Caki2 (cell line): ENCODE measurements at places on chromosomes 4 and X. TPM values are rescaled to one million over a fixed set of nuclear protein-coding genes. Genes with fewer than 3 reads are reported as not detected.
A peak's percentile ranks its signal among the peaks of the same experiment; 100 is the strongest.

- no peak for DNase-seq
Observed at GRCh38 chrX:102067966-102068723, 57.3 kb upstream of the TCEAL2 start.

GRCh38 chr4:175103403-175103802 is 185.2 kb downstream of the ADAM29 start:
- DNase-seq = no peak

- DNase-seq = no peak
Observed at GRCh38 chr4:89894649-89895550, at the start of gene MMRN1. Gene MMRN1, plus strand, starts transcription at chr4:89894854. Its CDS starts 118 bp downstream, at chr4:89894972.

DNA sequence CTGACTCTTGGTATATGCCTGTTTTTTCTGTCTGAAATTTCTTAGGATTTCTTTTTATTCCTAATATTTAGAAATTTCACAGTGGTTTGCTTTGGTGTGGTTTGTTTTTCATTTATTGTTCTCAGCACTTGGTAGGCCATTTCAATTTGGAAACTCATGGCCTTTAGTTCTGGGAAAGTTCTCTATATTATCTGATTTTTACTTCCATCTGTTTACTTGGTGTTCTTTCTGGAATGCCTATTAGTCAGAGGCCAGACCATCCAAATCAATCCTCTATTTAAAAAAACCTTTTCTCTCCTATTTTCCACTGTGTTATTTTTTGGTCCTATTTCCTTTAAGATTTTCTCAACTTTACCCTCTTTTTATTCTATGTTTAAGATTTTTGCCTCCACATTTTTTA is 188.1 kb upstream of the SFRP2 start:
- no peak for DNase-seq

- DNase-seq = no peak
Observed at GRCh38 chrX:19686876-19687275, 171.6 kb upstream of the MAP3K15 start.

- no peak for DNase-seq
Observed at GRCh38 chr4:1972414-1972813, 36.4 kb downstream of the NELFA start.

DNA sequence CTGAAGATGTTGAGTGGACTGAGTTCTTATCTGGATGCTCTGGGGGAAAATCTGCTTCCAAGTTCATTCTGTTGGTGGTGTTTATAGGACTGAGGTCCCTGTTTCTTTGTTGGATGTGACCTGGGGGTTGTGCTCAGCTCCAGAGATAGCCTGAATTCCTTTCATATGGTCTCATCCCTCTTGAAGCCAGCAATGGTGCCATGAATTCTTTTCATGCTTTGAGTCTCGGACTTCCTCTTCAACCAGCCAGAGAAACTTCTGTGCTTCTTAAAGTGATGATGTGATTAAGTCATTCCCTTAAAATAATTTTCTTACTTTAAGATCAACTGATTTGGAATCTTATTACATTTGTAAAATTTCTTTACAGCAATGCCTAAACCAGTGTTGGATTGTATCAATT is 233.8 kb upstream of the UGT8 start:
- peak; percentile 22 for DNase-seq

- no peak for DNase-seq
Observed at GRCh38 chr4:2929469-2929868, 33.7 kb downstream of the NOP14 start.

DNA sequence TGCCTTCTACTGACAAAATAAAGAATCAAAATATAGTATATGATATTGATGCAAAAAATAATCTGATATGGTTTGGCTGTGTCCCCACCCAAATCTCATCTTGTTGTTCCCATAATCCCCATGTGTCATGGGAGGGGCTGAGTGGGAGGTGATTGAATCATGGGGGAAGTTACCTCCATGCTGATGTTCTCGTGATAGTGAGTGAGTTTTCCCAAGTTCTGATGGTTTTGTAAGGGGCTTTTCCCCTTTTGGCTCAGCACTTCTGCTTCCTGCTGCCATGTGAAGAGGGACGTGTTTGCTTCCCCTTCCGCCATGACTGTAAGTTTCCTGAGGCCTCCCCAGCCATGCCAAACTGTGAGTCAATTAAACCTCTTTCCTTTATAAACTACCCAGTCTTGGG is 70.2 kb downstream of the TMEM165 start:
- DNase-seq = no peak

DNA sequence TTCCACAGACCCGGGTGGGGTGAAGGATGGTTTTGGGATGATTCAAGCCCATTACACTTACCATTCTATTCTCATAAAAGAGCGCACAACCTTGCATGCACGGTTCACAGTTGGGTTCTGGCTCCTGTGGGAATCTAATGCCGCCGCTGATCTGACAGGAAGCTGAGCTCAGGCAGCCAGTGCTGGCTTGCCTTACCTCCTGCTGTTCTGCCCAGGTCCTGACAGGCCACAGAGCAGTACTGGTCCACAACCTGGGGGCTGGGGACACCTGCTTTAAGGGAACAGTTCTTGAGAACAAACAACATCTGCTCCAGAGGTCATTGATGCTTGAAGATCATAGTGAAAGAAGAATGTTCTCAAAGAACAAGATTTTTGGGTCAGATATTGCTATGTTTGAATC is 8.0 kb upstream of the HS3ST1 start:
- no peak for DNase-seq

GRCh38 chrX:486325-486724 is 99.6 kb upstream of the PPP2R3B start:
- DNase-seq = no peak

- DNase-seq = no peak
Observed at GRCh38 chr4:116183241-116183640, 902.1 kb downstream of the TRAM1L1 start.

GRCh38 chrX:111124418-111124817 is 28.4 kb downstream of the PAK3 start:
- DNase-seq = no peak

DNA sequence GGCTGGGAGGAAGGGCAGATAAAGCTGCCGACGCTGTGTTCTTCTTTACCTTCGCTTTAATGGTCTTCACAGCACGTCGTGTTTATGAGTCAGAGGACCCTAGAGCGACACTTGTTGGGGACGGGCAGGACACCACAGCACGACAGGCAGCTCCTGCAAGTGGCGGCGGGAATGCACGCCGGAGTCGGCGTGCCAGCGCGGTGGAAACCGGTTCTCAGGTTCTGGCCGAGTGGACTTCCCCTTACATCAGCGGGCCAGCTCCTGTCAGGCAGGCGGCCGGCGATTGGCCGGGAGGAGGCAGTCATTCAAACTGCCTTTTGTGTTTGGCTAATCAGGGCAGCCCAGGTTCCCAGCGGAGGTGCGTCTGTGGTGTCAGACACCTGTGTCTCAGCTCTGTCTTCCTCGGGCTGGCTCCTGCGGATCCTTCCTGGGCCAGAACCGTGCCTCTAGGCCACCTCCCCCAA is 150.9 kb downstream of the SHROOM3 start:
- peak; percentile 87 for DNase-seq

- no peak for DNase-seq
Observed at GRCh38 chrX:155134255-155134654, 62.9 kb downstream of the BRCC3 start.

- DNase-seq = no peak
Observed at GRCh38 chr4:38045289-38045988, 85.2 kb downstream of the PTTG2 start.

DNA sequence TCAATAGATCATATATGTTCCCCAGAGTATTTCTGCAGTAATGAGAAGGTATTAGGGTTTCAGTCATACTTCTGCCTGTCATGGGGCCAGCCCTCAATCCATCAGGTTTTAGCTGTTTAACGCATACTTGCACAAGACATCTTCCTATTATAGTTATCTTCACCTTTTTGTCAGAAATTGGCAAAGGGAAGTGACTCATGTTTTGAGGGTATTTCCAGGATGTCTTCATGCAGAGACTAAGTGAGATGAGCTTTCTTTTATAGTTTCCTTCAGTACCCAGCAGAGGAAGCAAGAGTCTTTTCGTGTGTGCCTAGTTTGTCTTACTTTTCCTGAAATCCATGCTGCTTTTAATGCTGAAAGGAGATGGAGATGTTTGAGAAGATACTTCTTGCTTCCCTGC is 9.5 kb downstream of the CSTF2 start:
- no peak for DNase-seq

DNA sequence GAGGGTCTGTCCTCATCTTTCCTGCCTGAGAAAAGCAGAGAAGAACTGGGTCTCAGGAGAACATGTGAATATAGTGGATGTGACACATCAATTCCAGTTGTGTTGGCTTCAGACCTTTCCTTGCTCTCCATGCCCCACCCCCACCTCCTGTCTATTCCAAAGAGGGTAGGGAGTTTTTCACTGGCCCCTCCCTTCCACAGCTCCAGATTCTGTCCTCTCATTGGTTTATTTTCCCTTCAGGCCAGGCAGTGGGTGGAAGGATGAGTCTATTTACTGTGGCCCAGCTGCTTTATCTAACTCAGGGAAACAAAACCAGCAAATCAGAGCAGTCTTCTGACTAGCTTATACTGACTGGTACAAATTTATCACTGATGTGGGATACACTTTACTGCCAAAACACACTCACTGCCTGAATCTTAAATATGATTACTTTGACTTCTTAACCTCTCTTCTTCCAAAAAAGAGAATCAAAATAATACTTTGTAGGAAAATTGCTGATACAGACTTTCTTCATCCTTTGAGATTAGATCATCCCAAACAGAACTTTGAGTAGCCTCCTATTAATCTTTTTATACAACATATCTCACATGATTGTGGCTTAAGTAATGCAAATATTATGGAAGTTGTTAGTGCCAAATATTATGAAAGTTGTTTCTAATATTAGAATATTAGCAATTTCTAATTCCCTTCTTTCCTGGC is 221.2 kb downstream of the MID1 start:
- DNase-seq = no peak

DNA sequence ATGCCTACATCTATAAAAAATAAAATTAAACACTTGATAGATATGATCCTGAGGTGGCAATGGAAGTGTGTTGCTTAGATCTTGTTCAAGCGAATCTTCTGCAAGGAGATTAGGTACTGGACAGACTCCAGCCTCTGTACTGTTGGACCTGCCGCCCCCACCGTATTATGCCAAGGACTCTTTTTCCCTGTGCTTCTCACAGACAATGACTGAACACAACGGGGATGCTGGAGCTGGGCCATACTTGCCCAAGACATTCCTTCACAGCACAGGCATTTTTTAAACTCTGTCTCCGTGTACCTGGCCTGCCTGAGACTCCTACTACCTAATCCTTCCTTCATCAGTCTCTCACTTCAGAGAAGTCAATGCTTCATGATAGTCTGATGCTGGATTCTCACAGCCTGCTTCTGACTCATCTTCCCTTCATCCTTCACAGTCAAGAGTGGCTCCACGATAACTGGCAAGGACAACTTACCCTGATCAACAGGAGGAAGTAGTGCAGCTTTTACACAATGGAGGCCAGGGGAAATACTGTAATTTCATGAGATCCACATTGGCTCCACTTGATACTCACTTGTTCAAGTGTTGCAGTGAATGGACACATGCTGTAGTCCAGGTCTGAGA is 754.6 kb upstream of the AGA start:
- no peak for DNase-seq

- DNase-seq = no peak
Observed at GRCh38 chrX:37958525-37959211, 47.7 kb upstream of the SYTL5 start.

DNA sequence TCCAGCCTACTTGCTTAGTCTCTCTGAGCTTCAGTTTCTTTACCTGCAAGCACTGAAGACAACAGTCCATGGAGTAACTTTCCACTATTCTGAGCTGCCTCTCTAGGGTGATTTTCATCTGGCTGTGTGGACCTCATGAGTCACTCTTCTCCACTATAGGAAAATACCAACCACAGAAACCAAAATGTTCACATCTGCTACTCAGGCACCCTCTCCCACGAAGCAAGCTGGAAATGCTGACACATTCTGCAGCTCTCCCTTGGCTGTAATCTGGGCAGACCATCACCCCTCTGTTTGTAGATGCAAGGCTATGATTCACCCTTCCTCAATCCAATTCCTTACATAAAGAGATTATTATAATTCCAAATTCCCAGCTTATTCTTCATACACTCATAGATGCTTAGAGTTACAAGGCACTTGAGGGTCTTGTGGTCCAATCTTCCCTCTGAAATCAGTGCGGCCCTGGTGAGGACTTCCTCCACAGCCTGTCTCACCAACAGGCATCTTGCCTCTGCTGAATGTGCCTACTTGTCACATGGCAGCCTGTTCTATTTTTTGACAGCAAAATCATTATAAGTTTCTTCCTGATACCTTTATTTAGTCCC is 97.0 kb upstream of the LNX1 start:
- peak; percentile 30 for DNase-seq

GRCh38 chr4:185811509-185812364 is at the start of gene SORBS2:
Gene SORBS2, minus strand, starts transcription at chr4:185812194. Its CDS starts 121,623 bp downstream, at chr4:185690571.
- peak; percentile 76 for DNase-seq

GRCh38 chr4:53562409-53562808 is 28.9 kb downstream of the LNX1 start:
- DNase-seq = no peak

- no peak for DNase-seq
Observed at GRCh38 chr4:121535351-121535750, 154.5 kb upstream of the QRFPR start.

GRCh38 chr4:85837439-85837733 is 362.4 kb downstream of the ARHGAP24 start:
- no peak for DNase-seq

GRCh38 chrX:133346026-133346425 is 69.3 kb downstream of the GPC4 start:
- DNase-seq = no peak

DNA sequence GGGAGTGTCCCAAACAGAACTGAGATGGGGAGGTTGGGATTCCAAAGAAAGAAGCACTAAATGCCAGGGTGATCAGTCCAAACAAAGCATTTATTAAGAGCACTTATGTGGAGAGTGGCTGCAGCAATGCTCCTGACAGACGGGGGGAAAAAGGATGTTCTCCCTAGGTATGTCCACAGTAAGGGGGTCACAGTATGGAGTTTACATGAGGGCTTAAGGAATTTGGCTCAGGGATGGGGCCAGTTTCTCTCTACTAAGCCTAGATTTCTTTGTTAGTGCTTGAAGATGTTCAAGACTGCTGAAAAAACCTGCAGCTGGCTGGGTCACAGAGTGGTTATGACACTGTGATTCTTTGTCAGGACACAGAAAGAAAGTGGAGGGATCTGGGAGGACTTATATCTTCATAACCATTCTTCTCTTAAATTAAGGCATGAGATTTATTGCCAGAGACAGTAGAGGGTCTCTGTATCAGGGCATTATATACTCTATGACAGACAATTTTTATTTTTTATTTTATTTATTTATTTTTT is 1468.0 kb downstream of the C4orf33 start:
- DNase-seq = no peak

DNA sequence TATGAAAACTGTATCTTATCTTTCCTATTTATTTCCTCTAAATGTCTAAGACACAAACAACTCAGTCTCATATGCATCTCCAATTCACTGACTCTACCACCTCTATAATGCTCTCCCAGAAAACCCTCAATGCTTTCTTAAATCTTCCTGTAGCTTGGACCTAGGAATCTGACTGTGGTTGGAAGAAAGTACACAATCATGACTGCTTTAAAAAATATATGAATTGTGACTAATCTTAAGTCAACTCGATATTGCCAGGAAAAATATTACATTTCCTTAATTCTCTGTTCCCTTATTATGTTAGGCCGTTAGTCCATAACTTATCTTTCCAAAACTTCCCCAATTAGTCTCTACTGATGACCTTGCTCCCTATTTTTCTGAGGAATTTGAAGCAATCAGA is 87.0 kb downstream of the SPCS3 start:
- DNase-seq = no peak

The CT45A5 gene
- total RNA-seq = not detected in 2 replicates

The MAP3K15 gene
- 0.70 and 1.6 TPM in 2 replicates for total RNA-seq

The FATE1 gene
- not detected in 2 replicates for total RNA-seq

The MAML3 gene
- 0.20 and 0.61 TPM in 2 replicates for total RNA-seq

The ARAP2 gene
- total RNA-seq = 1.5 and 2.1 TPM in 2 replicates

The FGB gene
- 0.37 TPM in 1 of 2 replicates, not detected in the other for total RNA-seq

The HMX1 gene
- total RNA-seq = not detected in 2 replicates

The HTT gene
- 11.4 and 20.7 TPM in 2 replicates for total RNA-seq

The FGFR3 gene
- total RNA-seq = 8.6 and 9.6 TPM in 2 replicates
